Right renal cortex interstitium (tissue), 3 donors: ENCODE measurements at places on chromosomes 12 and 14. TPM values are rescaled to one million over a fixed set of nuclear protein-coding genes. Genes with fewer than 3 reads are reported as not detected.

The HOXC12 gene
- not detected for polyA plus RNA-seq

The DBX2 gene
- polyA plus RNA-seq = 0.11 TPM

The PTGDR gene
- 0.18 TPM for polyA plus RNA-seq

The ANAPC5 gene
- 134 TPM for polyA plus RNA-seq

The FOXG1 gene
- polyA plus RNA-seq = not detected

The SOAT2 gene
- polyA plus RNA-seq = 1.4 TPM

GRCh38 chr14:59195912-59196311, 7.4 kb downstream of the DAAM1 start:
- no peak for DNase-seq

DNA sequence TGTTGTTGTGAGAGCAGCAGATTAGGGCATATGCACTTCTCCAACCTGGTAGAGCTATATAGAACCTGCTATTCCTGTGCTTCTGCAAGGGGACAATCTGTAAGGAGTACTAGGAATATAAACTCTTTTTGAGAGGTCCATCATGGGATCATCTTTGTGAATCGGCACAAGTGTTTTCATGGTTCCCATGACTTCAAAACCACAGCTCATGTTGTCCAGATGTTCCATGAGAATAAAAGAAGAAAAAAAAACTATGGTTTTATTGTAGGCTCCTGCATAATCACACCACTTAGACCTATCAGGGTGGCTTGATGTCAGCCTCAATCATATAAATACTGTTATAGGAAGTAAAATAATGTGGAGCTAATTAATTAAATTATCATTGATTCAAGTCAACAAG, 311.4 kb upstream of the ATP2B1 start:
- no peak for DNase-seq

- no peak for DNase-seq
These were observed 55.1 kb downstream of the FOXA1 start for GRCh38 chr14:37539992-37540391.

DNA sequence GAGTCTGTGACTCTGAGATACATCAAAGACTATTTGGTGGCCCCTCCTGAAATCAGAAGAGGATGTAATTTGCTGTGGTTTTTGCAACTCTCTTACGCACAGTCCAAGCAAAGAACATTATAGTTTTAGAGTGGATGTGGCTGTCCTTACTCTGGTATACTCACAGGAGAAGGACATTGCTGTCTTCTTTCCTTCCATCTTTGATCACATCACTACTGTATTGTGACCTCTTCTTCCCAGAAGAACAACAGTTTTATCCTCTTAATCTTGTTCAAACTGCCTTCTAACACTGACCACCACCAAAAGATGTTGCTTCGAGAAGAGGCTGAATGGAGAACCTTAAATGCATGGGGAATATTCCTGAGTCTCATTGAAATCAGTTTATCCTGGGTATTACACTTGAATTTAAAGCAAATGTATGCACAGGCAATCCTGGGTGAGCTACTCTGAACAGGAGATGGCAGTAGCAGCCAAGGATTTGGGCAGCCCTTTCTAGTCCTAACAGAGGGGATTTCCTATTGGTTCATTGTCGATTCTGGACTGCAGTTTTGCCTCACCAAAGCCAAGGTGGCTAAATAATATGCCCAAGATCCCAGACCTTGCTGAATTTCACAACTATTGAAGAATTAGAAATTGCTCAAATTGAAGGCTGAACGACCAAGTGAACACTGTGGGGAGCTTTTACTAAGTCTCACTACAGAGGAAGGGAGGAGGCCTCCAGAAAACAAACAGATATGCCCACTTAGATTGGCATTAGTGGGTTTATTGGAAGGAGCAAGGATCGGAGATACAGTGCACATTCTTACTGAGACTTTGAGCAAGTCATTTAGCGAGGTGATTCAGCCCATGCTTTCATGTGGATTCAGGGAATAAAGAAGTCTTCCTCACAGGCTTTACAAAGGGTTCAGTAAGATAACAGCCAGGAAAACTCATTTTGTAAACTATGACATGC, 282.8 kb downstream of the PAWR start:
- DNase-seq = peak; percentile 36

GRCh38 chr14:60757567-60758002, 23.0 kb downstream of the MNAT1 start:
- no peak for DNase-seq

DNA sequence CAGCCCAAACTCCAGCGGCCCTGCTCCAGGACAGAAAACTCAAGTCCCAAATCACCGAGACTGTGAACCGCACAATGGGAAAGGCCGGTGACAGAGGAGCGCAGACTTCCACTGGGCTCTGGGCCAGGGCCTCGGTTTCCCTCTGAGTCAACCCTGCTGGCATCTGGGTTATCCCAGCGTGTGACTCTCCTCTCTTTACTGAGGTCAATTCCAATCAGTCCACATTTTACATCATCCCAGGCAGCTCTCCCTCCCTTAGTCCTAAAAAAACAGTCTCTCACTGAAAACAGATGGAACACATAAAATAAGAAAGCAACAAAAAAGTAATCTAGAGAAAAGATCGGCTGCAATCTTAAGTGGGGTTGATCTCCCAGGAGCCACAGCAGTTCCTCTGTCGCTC, 36.9 kb downstream of the ITPK1 start:
- no peak for DNase-seq

DNA sequence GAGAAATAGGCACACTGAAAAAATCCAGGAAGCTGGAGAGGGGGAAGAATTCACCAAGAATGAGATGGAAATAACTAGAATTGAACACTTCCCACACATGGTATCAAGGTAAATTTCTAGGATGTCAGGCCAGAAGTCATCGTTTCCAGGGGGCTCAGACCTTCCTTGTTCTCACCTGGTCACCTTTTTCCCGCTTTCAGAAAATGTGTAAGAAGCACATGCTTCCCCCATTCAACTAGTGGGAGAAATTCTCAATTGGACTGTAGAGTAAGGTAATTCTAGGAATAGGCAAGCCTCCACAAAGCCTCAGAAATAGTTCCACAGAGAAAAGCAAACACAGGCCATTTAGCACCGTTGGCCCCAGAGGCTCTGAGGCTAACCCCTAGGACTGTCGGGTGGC, 2.8 kb upstream of the PTMS start:
- DNase-seq = no peak

- DNase-seq = no peak
These were observed 198.2 kb upstream of the ATP2B1 start for GRCh38 chr12:89906824-89907223.

GRCh38 chr14:61839507-61839906, 77.3 kb downstream of the SNAPC1 start:
- DNase-seq = no peak

GRCh38 chr14:45253754-45254310, 830 bp upstream of the MIS18BP1 start:
- no peak for DNase-seq

DNA sequence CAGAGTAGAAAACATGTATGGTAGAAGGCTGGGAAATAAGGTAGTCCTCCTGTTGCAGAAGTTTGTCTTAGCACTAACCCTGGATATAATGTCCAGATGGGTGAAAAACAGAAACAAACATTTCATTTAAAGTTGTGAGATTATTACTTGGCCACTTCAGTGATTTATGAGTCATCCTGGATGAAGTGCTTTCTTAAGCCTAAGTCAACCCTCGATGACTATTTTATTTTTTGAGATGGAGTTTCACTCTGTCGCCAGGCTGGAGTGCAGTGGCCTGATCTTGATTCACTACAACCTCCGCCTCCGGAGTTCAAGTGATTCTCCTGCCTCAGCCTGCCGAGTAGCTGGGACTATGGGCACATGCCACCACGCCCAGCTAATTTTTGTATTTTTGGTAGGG, 10.2 kb downstream of the DLST start:
- DNase-seq = no peak

GRCh38 chr12:66203820-66204219, 14.8 kb downstream of the IRAK3 start:
- no peak for DNase-seq
